ENCODE measurements at places on chromosomes 2 and 18.
A peak's percentile ranks its signal among the peaks of the same experiment; 100 is the strongest.

- DNase-seq, result no peak
Observed at GRCh38 chr2:225998116-225998515, 598.6 kb downstream of the NYAP2 start.

GRCh38 chr2:118473241-118473640 lies 374.2 kb downstream of the EN1 start:
- DNase-seq, result no peak

DNA sequence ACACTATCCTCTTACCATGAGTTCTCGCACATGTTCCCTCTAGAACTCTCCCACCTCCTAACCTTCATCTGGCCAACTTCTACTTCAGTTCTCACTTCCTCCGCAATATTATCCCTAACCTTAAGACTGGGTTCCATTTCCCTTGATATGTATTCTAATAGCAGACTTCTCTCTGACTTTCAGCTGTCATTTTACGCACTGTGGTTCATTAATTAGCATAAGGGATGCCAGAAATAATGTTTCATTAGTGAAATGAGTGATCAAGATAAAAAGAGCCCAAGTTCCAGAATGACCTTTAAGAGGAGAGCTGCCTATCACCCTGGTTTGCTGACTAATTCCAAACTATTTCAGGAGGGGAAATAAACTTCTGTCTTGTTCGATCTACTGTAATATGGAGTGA lies 108.6 kb upstream of the CCDC150 start:
- no peak for DNase-seq

DNA sequence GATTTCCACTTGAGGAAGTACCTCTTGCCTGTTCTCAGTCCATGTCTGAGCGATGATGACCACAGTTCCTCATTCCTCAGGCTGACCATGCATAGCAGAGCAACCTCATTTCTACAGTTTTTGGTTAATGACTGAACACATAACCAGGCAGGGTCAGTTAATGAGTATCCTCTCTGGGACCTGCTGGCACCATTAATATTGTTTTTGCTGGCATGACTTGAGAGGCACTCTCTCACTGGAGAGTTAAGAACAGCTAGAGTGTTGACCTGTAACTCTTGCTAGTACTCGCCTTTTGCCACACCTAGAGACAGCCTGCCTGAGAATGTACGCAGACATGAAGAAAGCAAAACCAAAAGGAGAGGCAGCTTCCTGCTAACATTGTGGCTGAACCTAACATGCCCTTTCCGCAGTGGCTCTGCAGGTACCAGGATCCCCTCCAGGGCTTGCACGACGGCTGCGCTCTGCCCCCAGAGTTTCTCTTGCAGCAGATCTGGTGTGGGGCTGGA lies 23.9 kb downstream of the PECR start:
- peak; percentile 42 for DNase-seq

GRCh38 chr2:208125251-208125650 lies 927 bp upstream of the CRYGD start:
- no peak for DNase-seq

DNA sequence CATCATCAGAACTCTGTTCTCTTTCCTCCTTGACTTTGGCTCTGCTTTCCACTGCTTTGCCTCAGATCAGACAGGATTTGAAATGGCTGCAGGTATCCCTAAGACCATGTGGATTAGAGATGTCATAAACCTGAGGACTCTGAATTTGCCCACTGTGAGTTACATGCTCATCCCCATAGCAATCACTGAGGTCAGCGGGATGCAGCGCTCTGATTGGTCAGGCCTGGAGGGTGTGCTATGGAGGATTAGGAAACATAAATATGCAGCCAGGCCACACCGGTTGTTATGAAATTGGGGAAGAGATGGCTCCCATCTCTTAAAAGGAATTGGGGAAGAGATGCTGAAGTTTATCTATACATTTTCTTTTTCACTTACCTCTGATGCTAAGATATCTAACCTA lies 73.7 kb upstream of the DNAJC10 start:
- DNase-seq, result peak; percentile 6

DNA sequence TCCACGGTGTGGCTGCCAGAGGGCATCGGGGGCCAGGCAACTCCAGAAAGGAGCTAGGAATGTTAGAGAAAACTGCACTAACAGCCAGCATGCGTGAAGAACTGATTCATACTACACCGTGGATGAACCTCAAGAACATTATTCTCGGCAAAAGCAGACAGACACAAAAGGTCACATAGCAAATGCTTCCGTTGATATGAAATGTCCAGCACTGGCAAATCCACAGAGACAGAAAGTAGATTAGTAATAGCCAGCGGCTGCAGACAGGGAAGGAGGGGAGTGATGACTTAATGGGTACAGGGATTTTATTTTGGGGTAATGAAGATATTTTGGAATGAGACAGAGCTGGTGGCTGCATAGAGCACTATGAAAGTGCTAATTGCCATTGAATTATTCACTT lies 37.4 kb downstream of the SCTR start:
- no peak for DNase-seq

- no peak for DNase-seq
Observed at GRCh38 chr2:2846332-2847208, 515.5 kb upstream of the MYT1L start.

GRCh38 chr2:129800285-129800684 lies 179.2 kb upstream of the RAB6C start:
- DNase-seq, result no peak

DNA sequence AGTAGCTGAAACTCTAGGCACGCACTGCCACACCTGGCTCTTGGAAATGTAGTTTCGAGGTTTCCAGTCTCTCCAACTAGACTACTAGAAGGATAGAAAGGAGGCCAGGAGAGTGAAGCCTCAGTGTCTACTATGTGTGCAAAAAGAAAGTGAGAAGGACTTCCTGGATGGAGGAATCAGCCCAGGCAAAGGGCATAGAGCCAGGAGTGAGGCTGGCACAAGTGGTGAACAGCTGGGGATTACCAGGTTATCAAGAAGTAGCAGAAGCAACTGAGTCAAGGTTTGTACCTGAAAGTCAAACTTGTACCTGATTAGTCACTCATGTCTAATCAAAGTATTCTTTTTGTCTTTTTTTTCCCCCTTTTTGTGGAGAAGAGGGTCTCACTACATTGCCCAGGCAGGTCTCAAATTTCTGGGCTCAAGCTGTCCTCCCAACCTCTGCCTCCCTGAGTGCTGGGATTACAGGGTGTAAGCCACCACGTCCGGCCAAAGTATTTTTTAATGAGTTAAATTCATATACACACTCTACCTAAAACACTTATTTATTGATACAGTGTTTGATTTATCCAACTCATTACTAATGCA lies 8.7 kb upstream of the FZD5 start:
- DNase-seq, result no peak

DNA sequence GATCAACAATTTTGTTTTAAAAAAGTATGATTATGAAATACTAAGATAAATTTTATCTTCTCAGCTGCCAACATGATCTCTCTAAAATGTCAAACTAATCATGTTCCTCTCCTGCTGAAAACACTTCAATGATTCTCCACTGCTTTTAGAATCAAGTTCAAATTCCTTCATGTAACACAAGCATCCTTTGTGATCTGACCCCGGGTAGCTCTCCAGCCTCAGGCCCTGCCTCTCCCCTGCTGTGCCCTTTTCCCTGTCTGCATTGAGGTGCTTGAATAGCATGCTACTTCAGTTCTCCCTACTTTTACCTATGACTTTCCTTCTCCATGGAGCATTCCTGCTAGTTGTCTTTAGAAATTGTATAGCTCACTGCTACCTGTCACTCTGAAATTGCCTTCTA lies 274.8 kb downstream of the PDE11A start:
- no peak for DNase-seq

DNA sequence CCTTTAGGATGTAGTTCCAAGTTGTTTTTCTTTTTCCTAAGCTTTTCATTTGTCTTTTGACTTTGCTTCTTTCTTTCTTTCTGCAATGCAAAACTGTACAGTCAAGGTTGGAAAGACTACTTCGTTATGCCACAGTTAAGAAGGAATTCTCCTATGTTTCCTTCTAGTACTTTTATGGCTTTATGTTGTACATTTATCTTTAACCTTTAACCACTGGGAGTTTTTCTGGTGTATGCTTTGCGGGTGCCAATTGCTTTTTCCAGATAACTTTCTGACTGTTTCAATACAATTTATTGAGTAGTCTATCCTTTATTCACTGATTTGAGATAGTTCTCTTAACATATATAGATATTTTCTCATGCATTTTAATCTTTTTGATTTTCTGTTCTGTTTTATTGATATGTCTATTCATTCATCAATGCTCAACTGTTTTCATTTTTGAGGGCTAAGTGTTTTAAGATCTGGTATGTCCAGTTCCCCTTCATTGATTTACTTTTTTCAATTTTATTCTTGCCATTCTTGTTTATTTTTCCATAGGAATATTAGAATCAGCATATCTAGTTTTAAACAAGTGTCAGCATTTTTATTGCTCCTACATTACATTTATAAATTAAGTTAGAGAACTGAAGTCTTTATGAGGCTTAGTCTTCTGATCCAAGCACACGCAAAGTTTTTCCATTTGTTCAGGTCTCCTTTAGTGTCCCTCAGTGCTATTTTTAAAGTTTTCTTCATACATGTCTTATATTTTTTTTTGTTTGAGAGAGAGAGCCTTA lies 49.9 kb upstream of the COX7A2L start:
- DNase-seq, result no peak

GRCh38 chr2:15730545-15731212 lies 139.0 kb downstream of the DDX1 start:
- DNase-seq, result no peak

- DNase-seq, result no peak
Observed at GRCh38 chr2:4144731-4145130, 441.4 kb downstream of the DCDC2C start.

DNA sequence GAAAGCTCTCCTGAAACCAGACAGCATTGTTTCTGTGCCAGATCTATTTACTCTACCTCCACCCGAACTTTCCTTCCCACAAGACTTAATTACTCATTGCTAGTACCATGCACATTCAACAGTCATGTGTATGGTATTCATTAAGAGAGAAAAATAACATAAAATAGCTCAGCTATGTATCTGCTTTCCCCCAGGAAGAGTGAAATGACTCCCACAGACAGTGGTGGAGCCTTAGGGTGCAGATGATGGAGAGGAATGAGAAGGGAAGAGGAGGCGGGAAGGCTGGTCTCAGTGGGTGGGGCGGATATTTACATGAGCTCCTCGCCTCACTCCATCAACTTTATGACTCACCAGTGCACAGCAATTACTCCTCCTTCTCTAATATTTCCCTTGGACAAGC lies 724.5 kb downstream of the EPHA4 start:
- no peak for DNase-seq

DNA sequence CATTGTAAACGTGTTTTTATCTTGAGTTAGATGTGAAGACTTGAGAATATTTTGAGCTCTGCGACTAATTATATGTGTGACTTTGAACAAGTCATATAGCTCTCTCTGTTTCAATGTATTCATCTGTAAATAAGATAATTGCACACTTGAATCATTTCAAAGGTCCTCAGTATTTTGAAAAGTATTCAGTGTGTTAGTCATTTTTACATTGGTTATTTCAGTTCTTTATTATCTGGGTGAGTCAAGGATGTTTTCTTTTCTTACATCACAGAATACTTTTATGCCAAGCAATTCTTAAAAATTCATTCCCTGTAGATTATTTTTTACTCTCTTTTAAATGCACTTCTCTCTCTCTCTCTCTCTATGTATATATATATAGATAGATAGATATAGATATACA lies 1098.0 kb upstream of the ZEB2 start:
- DNase-seq, result no peak

- DNase-seq, result no peak
Observed at GRCh38 chr18:70072678-70073077, 125.0 kb upstream of the CD226 start.

GRCh38 chr2:235856151-235856854 lies 311.9 kb downstream of the GBX2 start:
- no peak for DNase-seq

DNA sequence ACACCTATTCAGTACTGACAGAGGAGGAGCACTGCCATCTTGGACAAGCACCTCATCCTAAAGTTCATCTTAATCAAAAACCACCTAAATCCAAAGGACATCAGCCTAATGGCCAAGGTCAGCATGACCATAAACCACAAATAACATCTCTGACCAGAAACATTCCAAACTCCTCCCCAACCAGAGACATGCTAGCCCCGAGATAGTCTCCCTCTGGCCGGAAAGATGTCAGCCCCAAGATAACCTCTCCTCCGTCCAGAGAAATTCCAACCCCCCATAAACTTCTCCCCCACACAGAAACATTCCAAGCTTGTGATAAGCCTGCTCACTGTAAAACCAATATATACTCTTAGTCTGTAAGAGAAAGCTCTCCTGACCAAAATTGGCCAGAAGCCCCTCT lies 260.6 kb downstream of the CLIP4 start:
- DNase-seq, result no peak

GRCh38 chr2:86274918-86275275 lies 62.5 kb downstream of the REEP1 start:
- DNase-seq, result no peak

GRCh38 chr2:154992826-154993225 lies 294.3 kb downstream of the KCNJ3 start:
- no peak for DNase-seq

DNA sequence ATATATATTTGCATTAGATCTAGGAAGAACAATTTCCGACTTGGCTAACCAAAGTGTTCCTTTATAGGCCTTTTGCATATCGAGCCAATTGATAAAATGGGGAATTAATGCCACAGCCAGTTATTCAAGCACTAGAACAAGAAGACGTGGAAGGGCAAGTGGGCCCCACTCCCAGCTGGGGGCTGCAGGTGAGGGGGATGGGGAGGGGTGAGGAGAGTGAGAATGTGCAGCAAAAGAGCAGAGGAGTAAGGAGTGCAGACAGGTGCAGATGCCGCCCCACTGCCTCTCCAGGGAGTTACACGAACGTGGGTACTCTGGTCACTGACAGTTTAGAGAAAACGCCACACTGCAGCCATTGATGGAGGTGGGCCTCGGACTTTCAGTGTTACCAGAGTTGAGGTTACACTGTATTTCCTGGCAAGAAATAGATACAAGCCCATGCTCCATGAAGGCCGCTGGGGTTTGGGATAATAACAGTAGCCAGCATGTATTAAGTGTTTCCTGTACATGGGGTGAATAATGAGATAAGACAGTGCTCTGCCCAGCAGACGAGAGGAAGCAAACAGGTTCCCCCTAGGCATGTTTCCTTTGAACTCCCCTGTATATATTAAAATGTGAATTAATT lies 40.9 kb downstream of the GORASP2 start:
- no peak for DNase-seq

DNA sequence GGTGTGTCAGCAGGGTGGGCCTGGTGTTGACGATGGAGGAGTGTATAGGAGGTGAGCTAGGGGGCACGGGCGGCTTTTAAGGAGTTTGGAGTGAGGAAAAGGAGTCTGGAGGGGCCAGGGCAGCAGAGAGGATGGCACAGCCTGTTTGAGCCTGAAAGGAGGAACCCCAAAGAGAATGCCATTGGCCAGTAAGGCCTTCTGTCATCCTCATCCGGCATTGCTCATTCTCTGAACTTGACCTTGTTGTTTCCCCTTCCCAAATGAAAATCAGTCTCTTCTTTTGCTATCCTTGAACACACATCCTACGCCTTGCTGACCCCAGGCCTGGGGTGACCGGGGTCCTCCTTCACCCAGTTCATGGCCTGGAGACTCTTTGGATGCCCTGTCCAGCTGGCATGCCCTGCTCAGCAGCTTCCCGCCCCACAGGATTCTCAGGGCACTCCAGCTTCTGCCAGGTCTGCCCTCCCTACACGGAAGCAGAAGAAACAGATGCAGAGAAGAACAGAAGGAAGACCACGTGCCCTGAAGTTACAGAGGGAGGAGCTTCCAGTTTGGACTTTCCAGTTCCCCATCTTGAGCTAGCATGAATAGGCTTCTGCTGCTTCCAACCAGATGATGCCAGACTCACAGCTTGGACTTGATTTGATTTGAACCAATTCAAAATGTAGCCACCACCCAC lies 20.5 kb upstream of the KIF3C start:
- no peak for DNase-seq

Measured in stimulated activated CD4-positive, alpha-beta T cell treated with anti-CD3 and anti-CD28 coated beads, Interleukin-1b, Interleukin-23, amount 100 ng/mL, for 48 hours (primary cell).